ENCODE measurements at places on chromosomes 4 and X. TPM values are rescaled to one million over a fixed set of nuclear protein-coding genes. Genes with fewer than 3 reads are reported as not detected.

The CXCL5 gene
- total RNA-seq: 11.4 TPM

The RNF212 gene
- total RNA-seq: 3.4 TPM

The TMEM164 gene
- total RNA-seq: 17.7 TPM

The AVPR2 gene
- not detected for total RNA-seq

The EGF gene
- 2.6 TPM for total RNA-seq

The CSAG3 gene
- not detected for total RNA-seq

The NAAA gene
- 13.0 TPM for total RNA-seq

The MAPK10 gene
- total RNA-seq: 2.5 TPM

The BEX2 gene
- total RNA-seq: 57.5 TPM

The IL21 gene
- total RNA-seq: not detected

The TSPAN7 gene
- 32.1 TPM for total RNA-seq

The CRLF2 gene
- total RNA-seq: not detected

The AFF2 gene
- 7.3 TPM for total RNA-seq

The ARX gene
- not detected for total RNA-seq

The HS6ST2 gene
- total RNA-seq: 3.7 TPM

The ATP1B4 gene
- total RNA-seq: not detected

The BEND2 gene
- total RNA-seq: not detected

The SORBS2 gene
- 73.0 TPM for total RNA-seq

The NPFFR2 gene
- total RNA-seq: 0.26 TPM

The XAGE1A gene
- total RNA-seq: not detected

The NPNT gene
- total RNA-seq: 0.97 TPM

The TMSB15A gene
- 84.1 TPM for total RNA-seq

The FAM184B gene
- total RNA-seq: 0.46 TPM

The PLP2 gene
- 9.0 TPM for total RNA-seq

The SUPT20HL2 gene
- not detected for total RNA-seq

The ERCC6L gene
- 23.9 TPM for total RNA-seq

The CD38 gene
- total RNA-seq: 0.11 TPM

The PAGE4 gene
- not detected for total RNA-seq

The TEC gene
- 2.3 TPM for total RNA-seq

The TRO gene
- total RNA-seq: 49.5 TPM

The TLR8 gene
- total RNA-seq: not detected

The ZNF141 gene
- 45.9 TPM for total RNA-seq

The CXorf65 gene
- not detected for total RNA-seq

The SMIM14 gene
- total RNA-seq: 29.1 TPM

The PDE6B gene
- 4.5 TPM for total RNA-seq

The OTOP1 gene
- total RNA-seq: not detected

The MAGEE2 gene
- not detected for total RNA-seq

The KCNIP4 gene
- not detected for total RNA-seq

The STAG2 gene
- total RNA-seq: 94.9 TPM

The NEXMIF gene
- total RNA-seq: 0.55 TPM

The PDLIM3 gene
- 7.6 TPM for total RNA-seq

All from H1 (cell line).